NCI-H1092 treated with DMSO at 0.1 percent for 48 hours (cell line): ENCODE measurements at places on chromosomes 5 and 9.

DNA sequence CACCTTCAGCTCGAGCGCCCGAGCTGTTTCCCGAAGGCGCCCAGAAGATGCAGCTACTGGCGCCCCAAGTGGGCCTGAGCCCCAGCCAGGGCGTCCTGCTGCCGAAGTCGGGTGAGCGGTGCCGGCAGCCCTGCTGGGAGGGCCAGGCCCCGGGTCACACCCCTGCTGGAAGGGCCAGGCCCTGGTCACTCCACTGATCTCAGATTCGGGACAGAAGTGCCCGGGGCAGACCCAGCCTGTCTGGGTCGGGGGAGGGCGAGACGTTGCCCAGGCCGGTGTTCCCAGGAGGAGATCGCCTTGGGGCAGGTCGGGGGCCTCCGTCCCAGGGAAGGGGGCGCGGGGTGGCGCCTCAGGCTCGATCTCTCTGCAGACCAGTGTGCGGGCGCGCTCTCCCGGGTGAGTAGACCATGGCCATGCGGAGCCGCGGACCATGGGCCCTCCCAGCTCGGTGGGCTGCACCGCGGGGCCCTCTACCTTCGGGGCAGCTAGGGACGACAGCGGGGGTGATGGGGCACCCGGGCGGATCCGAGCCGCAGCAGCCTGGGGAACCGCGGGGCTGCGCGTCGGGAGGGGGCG lies 2.3 kb downstream of the LCNL1 start:
- DNase-seq: no peak

GRCh38 chr9:106862821-106863720 lies at the start of gene ZNF462:
Gene ZNF462, plus strand, starts transcription at chr9:106863166. Its CDS starts 60,218 bp downstream, at chr9:106923384.
- DNase-seq: peak; percentile 80

GRCh38 chr5:149776361-149777305 lies 46.5 kb downstream of the PPARGC1B start:
- no peak for DNase-seq

GRCh38 chr5:124856726-124857125 lies 110.3 kb upstream of the ZNF608 start:
- DNase-seq: no peak

DNA sequence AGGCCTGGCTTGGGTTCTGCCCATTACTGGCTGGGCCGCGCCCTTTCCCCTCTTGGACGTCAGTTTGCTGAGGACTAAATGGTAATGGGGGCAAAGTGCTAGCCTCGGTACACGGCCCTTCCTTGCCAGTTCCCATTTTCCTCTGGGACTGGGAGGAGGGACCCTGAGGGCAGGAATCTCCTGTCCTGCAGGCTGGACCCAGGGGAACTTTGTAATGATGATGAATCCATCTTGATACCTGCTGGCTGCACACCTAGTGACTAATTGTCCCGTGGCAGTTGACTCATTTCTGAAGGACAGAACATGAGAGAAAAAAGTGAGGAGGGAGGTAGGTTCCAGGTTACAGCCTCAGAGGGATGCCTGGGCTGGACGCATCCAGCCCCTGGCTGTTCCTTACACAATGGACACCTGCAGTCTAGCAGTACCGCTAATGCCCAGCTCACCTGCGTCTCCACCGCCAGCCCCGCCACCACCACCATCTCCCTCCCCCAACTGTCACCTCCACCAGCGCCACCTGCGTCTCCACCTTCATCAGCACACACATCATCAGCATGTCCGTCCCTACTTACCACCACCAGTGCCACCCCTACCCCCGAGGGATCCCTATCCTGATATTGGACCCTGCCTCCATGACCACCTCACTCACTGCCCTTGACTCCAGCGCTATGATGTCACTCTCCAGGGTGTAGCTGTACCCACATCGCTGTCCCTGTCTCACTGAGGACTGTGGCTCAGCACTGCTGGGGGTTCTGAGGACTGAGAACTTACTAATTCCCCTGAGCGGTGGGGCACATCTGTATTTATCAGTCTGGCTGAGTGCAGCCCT lies 4.3 kb downstream of the CDHR2 start:
- DNase-seq: no peak

- DNase-seq: no peak
Measured at GRCh38 chr5:54220230-54221040, 89.9 kb downstream of the ARL15 start.

DNA sequence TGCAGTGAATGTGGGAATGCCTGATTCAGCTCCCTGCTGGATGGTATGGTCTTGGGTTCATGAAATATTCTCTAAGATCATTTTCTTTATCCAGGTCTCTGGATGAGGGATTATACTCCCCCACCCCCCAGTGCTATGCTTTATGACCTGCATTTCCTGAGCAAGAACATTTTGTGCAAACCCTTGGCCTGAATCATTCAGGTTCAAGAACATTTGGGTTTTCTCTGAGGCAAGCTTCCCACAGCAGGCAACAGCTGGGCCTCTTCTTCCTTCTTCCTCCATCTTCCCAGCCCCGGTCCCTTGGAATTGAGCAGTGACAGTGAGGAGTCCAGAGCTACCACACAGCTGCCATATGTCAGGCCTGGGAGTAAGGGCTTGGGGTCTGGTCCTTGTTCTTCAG lies 58.6 kb upstream of the TNFSF15 start:
- no peak for DNase-seq

- DNase-seq: no peak
Measured at GRCh38 chr9:113137196-113138168, 13.3 kb upstream of the SLC31A2 start.

GRCh38 chr9:70502690-70503089 lies 88.2 kb upstream of the KLF9 start:
- DNase-seq: no peak

DNA sequence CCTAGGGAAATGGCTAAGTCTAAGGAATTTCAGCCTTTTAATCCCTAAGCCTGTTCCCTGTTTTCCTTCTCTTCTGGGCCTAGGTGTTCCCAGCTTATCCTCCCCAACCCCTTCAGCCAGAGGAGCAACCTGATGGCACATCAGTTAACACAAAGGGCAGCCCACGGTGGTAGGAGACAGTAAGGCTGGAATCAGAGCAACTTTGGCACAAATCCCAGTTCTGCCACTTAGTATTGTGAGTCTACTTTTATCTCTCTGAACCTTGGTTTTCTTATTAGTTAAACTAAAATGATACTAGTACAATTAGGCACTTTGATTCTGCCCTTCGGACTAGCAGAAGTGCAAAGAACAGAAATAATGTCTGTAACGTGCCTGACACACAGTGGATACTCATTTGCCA lies 246.8 kb downstream of the SAXO1 start:
- DNase-seq: peak; percentile 36

DNA sequence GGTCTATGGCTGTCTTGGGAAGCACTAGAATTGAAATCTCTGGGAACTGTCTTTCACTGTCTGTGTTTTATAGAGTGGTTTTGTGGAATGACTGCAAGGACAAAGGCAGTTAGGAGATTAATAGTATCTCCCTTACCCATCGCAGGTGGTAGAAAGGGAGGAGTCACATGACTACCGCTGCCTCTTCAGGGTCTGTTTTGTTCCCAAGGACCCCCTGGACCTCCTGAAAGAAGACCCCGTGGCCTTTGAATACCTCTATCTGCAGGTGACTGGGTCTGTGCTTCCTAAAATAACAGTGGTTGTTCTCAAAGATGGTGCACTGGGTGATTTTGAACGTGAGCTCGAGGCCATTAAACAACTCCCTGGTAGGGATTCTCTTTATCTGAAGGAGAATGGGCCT lies 22.8 kb upstream of the TRMT10B start:
- no peak for DNase-seq

DNA sequence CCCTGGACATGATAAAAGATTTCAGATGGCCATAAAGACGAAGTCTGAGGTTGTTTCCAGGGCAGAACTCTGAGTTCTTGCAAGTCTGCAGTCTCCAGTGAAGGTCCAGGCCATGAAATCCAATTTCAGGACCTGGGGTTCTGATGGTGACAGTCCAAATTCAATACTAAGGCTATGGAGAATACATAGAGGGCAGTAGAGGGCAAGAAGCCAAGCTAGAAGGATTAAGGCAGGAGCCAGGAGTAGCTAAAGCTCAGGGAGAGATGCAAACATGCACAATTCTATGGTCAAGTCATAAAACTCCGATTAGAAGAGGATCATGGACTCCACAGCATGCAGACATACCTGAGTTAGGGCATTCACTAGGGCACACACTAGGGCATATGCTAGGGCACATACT lies 11.4 kb downstream of the SLIT3 start:
- DNase-seq: no peak

GRCh38 chr9:117787746-117788145 lies 83.5 kb downstream of the TLR4 start:
- DNase-seq: no peak

DNA sequence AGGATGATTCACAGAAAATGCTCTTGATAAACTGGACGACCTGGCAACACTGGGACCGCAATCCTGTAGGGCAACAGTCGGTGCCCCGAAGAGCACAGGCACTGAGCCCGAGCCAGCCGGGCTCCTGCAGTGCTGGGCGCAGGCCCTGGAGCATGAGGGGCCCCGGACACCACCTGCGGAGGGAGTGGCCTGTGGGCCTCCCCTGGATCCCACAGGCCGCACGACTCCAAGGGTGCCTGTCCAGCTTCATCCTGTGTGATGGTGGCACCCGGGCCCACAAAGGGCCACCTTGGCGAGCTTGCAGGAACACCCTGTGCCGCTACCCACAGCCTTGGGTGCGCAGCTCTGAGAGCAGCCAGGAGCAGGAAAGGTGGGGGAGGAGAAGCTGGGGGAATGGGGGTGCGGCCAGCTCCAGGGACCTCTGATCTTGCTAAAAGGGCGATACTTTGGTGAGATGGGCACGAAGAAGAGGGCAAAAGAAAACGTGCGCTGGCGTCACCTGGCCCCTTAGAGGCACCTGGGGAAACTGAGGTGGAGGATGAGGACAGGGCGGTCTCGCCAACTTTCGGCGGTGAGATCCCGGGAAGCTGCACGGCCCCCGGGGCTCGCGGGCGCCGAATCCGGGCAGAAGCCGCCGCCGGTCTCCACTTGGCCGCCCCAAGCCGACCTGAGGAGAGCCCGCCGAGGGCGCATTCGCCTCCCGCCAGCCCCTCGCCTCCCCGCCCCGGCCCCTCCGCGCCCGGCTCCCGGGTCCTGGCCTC lies 722 bp downstream of the TBC1D9B start:
- DNase-seq: no peak

DNA sequence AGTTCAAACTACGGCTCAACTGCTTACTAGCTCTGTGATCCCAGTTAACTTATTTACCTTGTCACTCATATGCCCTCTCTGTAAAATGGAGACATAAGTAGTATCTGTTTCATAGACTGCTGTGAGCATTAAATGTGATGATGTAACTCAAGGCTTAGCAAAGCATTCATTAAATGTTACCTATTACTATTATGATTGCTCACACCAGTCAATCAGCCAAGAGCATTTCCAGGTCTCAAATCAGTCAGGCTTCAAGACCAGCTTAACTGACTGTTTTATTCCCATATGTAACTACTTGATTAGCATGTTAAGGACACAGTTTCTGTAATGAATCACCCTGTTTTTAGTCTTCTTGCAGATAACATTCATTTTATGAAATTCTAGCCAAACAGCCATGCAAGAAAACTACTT lies 413.3 kb downstream of the MLLT3 start:
- no peak for DNase-seq

GRCh38 chr9:122221183-122221811 lies 7.5 kb downstream of the LHX6 start:
- DNase-seq: no peak

DNA sequence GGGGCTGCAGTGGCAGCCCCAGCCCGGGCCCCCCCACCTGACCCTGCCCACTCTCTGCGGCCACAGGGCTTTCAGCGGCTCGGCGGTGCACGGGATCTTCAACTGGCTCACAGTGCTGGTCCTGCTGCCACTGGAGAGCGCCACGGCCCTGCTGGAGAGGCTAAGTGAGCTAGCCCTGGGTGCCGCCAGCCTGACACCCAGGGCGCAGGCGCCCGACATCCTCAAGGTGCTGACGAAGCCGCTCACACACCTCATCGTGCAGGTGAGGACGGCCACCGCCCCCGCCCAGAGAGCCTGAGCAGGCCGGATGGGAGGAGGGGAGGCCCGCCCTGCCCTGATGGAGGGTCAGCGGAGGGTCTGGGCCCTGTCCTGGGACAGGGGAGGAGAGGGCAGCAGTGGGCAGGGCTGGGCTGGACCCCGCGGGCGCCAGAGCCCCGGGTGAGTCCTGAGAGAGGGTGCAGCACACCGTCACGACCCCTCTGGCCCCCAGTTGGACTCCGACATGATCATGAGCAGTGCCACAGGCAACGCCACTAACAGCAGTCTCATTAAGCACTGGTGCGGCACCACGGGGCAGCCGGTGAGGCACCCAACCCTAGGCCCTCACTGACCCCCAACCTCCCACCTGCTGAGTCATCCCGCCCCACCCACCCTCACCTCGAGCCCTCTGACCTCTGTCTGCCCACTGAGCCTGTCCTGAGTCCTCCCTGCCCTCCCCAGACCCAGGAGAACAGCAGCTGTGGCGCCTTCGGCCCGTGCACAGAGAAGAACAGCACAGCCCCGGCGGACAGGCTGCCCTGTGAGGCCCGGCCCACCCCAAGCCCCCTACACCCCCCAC lies 2.7 kb downstream of the SLC34A3 start:
- no peak for DNase-seq

- no peak for DNase-seq
Measured at GRCh38 chr9:79610791-79611614, 39.2 kb downstream of the TLE4 start.

DNA sequence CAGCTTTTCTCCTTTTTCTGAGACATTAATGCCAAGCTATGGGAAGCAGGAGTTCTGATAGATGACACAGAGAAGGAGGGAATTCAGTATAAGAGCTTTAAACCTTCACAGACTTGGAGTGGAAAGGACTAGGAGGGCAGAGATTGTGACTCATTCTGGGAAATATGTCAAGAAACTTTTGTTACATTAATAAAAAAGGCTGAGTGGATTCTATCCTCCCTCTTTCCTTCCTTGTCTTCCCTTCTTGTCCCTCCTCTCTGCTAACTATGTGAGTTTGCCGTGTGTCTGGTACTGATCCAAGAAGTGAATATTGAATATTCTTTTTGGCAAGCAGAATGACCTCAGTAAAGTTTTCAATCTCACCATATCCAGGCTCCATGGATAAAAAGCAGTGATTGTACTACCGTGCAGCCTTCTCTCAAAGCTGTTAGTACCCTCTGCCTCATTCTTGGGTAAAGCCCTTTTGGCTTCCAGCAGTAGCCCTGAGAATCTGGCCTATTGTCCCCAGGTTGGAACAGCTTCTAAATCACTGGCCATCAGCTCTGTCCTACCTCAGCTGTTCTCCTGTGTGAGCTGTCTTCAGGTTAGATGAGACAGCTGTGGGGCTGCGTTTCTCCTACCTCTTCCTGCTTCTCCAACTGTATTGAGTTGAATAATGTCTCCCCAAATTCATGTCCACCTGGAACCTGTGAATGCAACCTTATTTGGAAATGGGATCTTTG lies 73.9 kb downstream of the ATG10 start:
- DNase-seq: no peak

- peak; percentile 69 for DNase-seq
Measured at GRCh38 chr9:118170032-118170955, 466.1 kb downstream of the TLR4 start.
